Inflammatory macrophage (primary cell): ENCODE measurements at places on chromosomes 1 and 21.

GRCh38 chr1:231162297-231162969 lies 575 bp downstream of the TRIM67 start:
- no peak for DNase-seq

DNA sequence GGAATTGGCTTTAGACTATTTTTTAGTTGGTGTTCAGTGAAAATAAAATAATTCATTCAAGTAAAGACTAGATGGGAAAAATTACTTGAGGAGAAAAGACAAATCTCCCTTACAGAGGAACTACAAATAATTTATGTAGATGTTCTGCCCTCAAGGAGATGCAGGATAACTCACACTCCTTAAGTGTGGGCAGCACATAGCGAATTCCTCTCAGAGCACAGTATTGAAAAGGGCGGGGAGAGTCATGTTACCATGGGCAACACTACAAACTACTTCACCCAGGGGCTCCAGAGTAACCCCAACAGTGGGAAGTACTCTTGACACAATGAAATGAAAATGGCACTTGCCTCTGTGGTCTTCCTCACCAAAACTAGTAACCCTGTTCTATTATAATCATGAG lies 20.6 kb upstream of the LAMC2 start:
- DNase-seq, result no peak

GRCh38 chr1:60141276-60141675 lies 67.7 kb upstream of the C1orf87 start:
- DNase-seq, result peak; percentile 1

DNA sequence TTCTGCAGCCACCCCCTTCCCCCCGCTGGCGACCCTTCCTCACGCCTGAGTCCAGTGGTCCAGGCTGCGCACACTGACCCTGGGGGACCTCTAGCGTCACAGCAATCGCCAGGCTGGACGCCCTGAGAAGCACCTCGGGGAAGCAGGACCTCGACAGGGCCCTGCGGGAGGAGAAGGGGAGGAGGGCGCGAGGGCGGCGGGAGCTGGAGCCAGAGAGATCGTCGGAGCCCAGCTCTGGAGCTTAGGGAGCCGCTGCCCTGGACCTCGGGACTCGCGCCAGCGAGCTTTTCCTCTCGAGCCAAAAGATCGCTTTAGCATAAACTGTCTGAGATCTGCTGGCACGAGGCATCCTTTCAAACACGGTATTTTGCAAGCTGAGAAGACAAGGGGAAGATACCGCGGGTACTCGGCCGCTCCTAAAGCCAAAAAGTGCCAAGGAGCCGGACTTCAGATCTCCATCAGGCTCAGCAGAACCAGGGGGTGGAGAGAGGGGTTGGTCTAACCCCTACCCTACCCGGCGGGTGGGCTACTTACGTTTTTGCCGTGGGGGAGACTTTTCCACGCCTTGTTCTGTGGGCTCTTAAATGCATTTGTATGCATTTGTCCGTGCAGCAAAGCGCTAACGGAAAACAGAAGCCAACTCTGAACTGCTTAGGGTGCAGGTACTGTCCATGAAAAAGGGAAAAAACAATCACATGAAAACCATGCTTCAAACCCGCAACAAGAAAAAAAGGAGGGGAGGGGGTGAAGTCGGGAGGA lies 586 bp downstream of the COL24A1 start:
- no peak for DNase-seq
